ENCODE measurements at places on chromosomes 1 and 21.

- DNase-seq = no peak
Observed at GRCh38 chr1:21297975-21298374, 7.7 kb upstream of the ECE1 start.

GRCh38 chr1:112868191-112868590, 87.8 kb downstream of the SLC16A1 start:
- DNase-seq = no peak

DNA sequence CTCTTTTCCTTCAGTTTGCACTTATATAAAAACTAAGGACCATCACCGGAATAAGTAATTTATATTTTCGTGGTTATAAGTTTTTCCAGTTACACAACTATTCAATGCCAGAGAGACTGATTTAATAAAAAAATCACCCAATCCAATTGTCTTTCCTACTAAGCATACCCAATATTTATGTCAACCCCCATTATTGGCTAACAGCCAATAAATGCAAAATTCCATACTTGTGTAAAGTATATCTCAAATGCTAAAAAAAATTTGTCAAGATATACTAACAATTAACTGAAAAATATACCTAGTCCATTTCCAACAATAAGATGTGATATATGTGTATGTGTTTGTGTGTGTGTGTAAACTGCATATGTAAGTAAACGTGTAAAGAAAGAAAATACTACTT, 117.4 kb downstream of the AGBL4 start:
- no peak for DNase-seq

DNA sequence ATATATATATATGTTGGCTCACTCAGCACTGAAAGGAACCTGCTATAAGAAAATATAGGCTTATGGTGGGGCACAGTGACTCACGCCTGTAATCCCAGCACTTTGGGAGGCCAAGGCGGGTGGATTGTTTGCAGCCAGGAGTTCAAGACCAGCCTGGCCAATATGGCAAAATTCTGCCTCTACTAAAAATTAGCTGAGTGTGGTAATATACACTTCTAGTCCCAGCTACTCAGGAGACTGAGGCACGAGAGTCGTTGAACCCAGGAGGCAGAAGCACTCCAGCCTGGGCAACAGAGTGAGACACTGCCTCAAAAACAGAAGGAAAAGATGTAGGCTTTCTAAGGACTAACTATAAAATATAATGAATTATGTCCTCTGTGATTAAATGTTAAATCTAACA, 14.6 kb upstream of the MUTYH start:
- DNase-seq = no peak

- DNase-seq = no peak
Observed at GRCh38 chr1:156599811-156600210, 1.5 kb downstream of the GPATCH4 start.

DNA sequence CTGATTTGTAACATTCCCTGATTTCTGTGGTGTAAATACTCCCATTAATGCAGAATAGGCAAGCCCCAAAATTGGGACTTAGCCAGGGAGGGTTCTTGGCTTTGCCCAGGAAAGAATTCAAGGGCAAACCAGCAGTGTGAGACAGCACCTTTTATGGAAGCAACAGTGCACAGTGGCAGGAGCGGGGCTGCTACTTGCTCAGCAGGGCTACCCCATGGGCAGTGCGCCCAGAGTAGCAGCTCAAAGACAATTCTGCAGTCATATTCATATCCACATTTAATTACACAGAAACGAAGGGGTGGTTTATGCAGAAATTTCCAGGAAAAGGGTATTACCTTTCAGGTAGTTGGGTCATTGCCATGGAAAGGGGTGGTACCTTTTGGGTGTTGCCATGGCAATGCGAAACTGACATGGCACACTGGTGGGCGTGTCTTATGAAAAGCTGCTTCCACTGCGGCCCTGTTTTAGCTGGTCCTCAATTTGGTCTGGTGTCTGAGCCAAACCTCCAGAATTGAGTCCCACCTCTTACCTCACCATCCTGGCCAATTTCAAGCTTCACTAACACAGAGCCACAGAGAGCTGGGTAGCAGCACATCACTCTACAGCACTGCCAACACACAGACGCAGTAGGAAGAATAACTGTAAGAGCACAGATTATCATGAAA, 35.9 kb downstream of the FHAD1 start:
- DNase-seq = no peak

- no peak for DNase-seq
Observed at GRCh38 chr1:165671526-165671925, 26.8 kb downstream of the ALDH9A1 start.

DNA sequence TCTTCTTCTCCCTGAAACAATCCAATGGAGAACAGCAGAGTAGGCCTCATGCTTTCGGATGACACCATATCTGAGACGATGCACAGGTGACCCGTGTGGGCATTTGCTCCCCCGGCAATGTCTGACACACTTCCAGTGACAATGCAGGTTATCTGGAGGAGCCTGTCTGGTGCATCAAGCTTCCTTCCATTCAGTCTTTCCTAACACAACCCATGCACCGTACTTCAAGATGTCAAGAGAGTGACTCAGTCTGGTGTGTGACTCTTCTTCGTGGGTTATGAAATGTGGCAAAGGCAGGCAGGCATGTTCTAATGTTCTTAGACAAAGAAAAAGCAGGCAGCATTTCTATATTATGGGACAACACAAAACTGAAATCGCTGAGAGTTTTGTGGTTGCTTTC, 159.1 kb downstream of the EDEM3 start:
- no peak for DNase-seq

- DNase-seq = no peak
Observed at GRCh38 chr21:35963920-35964451, 96.3 kb downstream of the SETD4 start.

DNA sequence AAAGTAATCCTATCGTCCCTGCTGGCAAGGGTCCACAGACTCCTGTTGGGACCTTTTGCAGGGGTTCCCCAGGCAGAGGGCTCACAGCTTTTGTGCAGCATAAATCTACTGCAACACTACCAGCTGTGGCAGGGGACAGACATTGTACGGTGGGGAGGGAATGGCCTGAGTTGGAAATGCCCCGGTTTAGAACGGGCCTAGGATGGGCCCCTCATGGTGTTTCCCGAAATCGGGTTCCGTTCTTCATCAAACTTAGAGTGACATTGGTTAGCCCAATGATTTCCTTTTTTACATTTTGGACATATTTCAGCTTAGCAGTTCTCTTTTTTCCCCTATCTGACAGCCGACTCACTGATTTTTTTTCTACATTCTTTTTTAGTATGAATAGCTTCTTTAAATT, 26.5 kb upstream of the SAMD11 start:
- DNase-seq = no peak

GRCh38 chr1:203101813-203102634, 16.2 kb upstream of the MYOG start:
- no peak for DNase-seq

DNA sequence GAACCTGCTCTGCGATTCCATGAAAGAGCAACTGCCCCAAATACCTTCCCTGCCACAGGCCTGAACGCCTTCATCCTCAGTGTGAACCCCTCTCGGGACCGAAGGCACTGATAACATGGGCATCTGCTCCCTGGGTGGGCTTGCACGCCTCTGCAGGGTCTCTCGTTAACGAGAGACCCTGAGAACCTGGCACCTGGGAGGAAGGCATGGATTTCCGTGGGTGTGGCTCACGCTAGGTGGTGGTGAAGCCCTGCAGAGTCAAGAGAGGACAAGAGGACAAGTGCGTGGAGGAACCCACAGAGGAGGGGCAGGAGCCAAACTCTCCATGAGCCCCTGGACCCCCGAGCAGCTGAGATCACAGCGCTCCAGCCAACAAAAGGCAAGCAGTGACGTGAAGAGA, 26.8 kb upstream of the COL6A2 start:
- DNase-seq = no peak

DNA sequence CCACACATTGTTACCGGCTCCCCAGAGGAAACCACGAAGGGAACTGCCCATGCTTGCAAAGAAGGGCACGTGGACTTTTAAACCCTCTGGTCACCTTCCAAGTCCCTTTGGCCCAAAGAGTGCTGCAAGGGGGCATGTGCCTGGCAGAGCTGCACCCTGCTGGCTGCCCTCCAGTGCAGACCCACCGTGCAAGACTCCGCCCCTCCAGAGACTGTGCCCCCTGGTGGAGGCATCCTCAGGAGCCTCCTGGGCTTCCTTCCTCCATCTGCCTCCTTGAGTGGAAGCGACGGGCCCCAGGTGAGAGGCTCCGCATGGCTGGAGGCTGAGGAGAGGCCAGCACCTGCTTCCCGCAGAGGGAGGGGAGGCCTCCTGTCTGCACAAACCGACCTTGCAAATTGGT, 100.6 kb downstream of the CRYAA start:
- DNase-seq = peak; percentile 21

GRCh38 chr1:5992814-5993555, 760 bp upstream of the NPHP4 start:
- DNase-seq = no peak

- DNase-seq = no peak
Observed at GRCh38 chr1:85342207-85342606, 65.8 kb upstream of the BCL10 start.

GRCh38 chr1:82752046-82752445, 951.3 kb downstream of the ADGRL2 start:
- no peak for DNase-seq

DNA sequence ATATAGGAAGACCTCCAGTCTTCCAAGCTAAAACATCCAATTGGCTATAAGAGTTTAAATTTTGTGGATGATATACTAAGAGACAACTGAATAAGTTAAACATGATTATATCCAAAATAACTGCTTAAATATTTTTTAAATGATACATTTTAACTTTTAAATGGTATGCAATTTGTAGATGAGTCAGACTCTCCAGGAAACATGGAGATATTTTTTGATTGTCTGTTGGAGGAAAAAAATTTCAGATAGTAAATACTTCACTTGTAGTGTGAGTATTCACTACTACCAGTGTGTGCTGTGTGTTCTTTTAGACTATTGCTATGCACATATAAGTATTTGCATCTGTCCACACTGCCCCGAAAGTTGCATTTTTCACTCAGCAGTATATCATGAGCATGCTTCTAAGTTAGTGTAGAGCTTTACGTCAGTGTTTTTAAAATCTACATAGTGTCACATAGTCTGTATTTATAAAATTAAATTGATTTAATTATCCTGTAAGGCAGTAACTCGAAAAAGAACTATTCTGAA, 91.1 kb downstream of the USP25 start:
- no peak for DNase-seq

- DNase-seq = no peak
Observed at GRCh38 chr1:21254335-21254951, 35.8 kb downstream of the ECE1 start.

DNA sequence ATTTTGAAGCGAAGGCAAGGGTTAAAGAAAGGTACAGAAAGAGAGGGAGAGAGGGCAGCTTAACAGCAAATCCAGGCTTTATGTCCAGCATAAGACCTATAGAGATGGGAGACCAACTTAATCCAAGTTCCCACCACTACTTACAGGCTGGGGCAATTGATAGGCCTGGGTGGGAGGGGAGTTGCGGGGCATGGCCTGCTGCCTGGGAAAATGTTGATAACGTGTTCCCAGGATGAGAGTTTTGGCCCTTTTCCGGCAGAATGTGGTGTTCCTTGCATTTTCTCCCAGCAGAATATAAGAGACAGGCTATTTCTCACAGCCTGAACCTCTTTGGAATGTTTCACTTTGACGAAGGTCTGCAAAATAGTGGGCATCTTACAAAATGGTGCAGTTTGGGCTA, 34.9 kb upstream of the PLA2G5 start:
- no peak for DNase-seq

DNA sequence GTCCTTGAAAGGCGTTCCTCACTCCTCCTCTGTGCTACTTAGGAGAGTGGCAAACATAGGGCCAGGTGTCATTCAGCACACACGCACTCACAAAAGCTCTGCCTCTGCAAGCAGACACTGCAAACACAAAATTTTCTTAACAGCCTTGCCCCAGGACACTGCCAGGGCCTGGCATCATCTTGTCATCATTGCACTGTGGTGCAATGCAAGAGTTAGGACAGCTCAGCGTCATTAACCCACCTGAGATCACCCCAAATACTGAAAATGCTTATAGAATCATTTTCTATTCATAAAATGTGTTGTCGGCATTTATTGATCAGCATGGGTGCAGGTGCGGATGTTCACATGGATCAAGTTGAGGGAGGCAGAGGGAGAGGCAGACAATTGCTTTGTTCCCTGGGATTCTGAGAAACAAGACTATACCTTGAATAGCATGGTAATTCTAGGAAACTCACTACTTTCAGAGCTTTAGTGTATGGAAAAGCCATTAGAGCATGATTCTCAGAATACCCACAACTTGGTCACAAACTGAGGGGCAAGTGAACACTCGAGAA, 3.0 kb downstream of the ADAM30 start:
- no peak for DNase-seq

DNA sequence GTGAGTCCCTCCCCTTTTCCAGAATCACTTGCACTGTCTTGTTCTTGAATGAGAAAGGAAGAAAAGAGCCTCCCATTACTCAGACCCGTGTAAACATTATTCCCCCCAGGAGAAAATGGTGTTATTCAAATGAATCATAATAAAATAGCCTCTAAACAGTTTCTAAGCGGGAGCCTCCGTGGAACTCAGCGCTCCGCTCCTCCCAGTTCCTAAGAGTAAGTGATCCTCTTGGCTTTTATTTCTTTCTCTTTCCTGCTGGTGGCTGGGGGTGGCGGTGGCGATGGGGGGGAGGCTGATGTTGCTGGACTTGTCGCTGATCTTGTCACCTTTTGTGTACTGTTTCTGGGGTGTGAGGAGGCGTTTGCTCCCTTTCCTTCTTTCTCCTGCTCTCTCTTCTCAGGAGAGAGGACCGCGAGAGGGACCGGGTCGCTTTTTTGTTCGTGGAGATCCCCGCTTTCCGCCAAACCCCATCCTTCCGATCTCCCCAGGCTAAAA, 781 bp downstream of the PROX1 start:
- DNase-seq = no peak

DNA sequence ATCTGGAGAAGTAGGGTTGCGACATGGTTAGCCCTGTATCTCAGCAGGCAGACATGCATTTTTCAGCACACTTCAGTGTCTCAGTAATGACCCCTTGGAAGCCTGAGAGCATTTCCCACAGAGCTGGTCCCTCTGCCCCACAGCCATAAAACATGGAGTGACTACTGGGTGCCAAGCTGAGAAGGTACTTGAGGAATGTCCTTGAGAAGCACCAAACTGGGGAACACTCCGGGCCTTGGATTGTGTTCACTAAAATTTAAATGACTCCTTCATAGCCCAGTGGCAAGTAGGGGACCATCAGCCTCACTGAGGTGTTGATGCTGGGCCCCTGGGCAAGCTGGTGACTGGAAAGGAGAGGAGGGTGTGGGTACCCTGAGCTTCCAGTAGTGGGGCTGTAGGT, 54.7 kb downstream of the KCNJ6 start:
- no peak for DNase-seq

GRCh38 chr1:115112496-115113375, 23.4 kb upstream of the TSPAN2 start:
- DNase-seq = peak; percentile 42

- no peak for DNase-seq
Observed at GRCh38 chr1:7831458-7831857, 21.4 kb downstream of the UTS2 start.

DNA sequence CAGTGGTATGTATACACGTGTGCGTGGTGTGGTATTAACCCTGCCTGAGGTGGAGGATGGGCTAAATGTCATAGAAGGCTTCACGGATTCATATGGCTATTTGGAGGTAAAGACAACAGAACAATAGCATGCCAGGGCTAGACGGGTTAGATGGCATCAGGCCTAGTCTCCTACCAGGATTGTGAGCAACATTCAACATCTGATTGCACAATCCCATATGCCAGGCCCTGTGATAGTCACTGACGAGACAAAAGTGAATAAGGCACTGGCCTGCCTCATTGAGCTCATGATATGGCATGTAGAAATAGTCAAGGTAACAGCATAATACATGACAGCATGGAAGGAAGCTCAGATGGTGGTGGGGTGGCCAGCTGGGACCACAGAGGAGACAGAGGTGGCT, 167.1 kb upstream of the BEND5 start:
- DNase-seq = no peak
